Kasumi-1 (cell line): ENCODE measurements at places on chromosomes 3 and 15.

DNA sequence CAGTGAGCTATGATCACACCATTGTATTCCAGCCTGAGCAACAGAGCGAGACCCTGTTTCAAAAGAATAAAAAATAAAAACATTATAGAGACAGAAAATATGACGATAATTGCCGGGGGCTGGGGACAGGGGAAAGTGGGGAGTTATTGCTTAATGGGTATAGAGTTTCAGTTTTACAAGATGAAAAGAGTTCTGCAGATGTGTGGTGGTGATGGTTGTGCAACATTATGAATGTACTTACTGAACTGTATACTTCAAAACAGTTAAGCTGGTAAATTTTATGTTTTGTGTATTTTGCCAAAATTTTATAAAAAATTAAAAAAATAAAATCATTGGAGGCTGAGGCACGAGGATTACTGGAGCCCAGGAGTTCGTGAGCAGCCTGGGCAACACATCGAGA is 24.8 kb upstream of the ZNF774 start:
- DNase-seq, result peak; percentile 45

DNA sequence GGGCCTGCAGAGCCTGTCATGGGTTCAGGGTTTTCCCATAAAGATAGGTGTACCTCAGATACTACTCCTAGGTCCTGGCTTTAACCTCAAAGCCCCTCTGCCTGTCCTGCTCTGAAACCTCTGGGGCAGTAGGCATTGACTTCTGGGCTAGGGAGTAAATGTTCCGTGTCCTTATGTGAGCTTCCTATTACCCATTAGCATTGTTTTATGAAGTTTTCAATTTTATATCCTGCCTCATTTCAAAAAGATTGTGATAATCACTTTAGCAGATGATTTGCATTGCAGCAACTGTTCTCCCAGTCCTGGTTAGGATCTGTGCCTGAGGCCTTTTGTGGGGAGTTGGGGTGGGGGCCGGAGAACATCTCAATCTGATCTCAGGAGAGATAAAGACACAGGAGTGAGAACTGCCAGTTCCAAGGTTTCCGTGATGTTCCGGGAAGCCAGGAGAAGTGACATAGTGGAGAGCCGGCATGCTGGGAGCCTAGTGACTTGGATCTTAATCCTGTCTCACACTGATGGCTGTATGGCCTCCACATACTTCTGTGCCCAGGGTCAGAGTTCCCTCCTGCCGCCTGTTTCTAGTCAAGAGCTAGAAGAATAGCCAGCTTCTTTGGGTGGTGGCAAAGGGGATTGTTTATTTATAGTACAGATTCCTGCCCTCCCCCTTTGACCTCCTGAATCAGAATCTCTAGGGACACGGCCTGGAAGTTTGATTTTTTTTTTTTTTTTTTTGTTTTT is 10.6 kb downstream of the TPM1 start:
- no peak for DNase-seq

DNA sequence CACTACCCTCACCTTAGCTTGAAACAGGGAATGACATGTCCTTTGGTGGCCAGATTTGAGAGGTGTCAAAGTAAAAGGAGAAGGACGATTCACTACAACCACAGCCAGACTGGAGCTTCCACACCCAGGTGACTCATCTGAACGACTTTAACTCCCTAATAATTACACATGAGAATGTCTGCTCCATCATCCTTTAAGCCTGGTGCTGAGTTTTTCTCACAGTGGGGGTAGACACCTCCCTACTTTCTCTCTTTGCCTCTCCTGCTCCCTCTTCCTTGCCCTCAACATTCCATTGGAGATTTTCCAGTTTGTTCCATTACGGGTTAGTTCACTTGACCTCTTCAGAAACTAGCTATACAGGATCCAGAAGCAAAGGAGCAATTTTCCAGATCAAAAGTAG is 154.3 kb upstream of the BHLHE40 start:
- no peak for DNase-seq

GRCh38 chr3:9109568-9109914 is 139.9 kb downstream of the SRGAP3 start:
- DNase-seq, result no peak

GRCh38 chr3:148681080-148681479 is 16.6 kb upstream of the AGTR1 start:
- no peak for DNase-seq

DNA sequence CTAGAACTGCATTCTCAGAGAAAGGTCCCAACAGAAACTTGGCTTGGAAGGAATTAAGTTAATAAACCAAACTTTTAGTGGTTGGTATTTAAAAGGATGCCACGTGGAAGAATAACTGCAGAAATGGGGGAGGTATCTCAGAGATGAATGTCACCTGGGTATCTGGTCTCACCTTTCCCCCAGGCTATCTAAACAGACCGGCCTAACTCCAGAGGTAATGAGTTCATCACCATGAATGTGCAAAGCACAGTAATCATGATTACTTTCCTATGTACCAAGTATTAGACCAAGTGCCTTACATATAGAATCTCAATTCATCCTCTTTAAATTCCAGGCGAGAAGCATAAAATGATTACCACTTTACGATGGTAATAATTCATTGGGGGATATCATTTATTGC is 80.8 kb downstream of the FBN1 start:
- DNase-seq, result no peak

- no peak for DNase-seq
Observed at GRCh38 chr15:31306426-31307269, 20.0 kb upstream of the KLF13 start.
